Progenitor cell of endocrine pancreas (in vitro differentiated cells): ENCODE measurements at places on chromosomes 12 and 14.
A peak's percentile ranks its signal among the peaks of the same experiment; 100 is the strongest.

DNA sequence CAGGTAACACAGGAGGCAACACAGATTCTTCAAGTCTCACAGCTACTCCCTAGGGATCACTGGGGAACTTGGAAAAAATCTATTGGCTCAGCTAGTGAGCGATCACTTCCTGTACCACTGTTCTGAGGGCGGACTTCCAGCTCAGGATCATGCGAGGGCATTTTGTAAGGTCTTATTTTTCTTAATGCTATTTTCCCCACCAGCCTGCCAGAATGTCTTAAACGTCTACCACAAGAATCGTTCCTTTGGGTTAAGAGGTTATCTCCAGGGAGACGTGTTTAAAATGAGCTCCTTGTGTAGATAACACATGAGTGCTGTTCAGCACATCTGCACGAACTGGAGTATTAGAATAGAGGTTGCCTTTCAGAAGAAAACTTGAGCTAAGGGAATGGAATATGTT is 162.6 kb downstream of the ETNK1 start:
- DNase-seq, result no peak

DNA sequence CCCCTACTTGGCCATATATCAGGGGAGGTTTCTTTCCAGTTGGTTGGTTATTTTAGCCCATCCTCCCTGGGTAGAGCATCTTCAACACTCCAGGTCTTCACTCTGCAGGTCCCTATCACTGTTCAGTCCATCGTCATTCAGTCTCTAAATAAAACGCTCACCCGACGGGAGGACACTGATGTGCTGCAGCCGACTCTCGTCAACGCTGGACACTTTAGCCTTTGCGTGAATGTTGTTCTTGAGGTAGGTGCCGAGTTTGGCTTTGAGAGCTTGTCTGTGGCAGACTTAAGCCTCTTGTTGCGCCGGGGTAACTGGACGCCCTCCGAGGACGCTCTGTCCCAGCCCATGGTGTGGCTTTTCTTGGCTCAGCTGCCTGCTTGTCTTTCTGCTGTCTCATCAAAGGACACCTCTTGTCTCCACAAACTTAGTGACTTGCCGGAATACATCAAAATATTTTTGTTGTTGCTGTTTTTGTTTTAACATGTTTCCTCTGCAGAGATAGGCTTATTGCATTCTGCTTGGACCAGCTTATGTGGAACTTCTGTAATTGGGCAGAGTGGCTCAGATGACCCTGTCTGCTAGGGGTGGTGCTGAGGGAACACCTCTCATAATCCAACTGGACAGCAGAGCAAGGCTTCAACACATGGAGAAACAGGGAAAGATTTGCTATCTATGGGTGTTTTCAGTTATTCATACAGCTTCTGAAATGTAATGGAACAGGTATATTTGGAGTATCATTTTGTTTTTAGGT is 26.5 kb downstream of the TCTN1 start:
- no peak for DNase-seq

DNA sequence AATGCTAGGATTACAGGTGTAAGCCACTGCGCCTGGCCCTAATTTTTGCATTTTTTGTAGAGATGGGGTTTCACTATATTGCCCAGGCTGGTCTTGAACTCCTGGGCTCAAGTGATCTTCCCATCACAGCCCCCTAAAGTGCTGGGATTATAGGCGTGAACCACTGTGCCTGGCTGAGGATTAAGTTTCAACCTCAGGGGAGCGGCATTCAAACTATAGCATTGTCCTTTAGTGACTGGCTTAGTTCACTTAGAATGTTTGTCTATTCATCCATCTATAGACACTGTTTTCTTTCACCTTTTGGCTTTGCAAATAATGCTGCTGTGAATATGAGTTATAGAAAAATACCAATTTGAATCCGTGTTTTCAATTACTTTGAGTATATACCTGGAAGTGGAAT is 25.2 kb downstream of the PTPN11 start:
- DNase-seq, result no peak

GRCh38 chr12:54232790-54233189 is 44.0 kb upstream of the SMUG1 start:
- no peak for DNase-seq

DNA sequence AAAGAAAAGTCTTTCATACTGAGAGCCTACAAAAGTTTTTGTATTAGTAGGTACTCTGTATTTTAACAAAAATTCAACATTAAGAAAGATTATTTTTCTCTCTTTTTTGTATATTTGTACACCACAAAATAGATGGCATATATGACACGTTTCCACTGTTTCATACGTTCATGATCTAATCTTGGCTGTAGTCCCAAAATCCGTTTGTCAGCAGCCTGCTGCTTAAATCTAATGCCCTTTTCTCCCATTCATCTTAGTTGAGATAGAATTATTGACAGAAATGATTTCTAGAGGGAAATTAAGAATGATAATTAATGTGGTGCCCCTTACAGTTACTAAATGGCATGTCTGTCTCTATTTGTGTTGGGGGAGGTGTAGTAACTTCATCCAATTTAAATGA is 140.7 kb upstream of the NOVA1 start:
- no peak for DNase-seq

DNA sequence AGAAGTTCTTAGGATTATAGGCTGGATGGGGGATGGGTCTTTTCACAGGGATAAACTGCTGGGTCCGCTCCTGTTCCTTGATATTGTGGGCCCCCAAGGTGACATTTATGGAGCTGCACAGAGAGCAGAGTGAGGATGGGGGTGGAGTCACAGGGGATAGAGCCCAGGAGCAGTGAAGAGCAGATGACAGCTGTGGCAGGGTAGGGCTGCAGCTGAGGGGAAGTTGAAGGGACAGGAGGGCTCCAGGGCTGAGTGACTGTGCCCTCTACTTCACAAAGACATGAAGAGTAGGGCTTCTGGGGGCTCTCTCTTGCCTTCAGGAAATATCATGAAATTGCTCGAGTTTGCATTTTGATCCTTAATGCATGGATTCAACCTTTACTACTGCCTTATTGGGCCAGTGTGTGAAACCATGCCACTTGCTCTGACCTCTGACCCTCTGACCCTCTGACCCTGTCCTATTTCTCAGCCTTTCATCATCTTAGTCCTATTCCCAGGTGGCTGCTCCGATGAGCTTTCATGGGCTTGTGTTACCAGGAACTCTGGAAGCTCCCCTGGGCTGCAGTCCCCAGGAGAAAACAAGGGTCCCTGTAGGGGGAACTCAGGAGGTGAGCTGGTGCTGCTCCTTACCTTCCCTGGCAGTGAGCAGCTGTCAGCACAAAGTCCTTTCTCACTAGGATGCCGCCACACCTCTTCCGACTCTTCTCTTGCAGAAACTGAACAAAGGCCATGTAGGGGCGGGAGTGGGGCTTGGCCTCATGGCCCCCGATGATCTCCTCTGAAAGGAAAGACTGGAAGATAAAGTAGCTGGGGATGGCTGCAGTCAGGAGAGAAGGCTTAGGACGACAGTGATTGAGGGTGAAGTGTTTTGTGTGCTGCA is 1.6 kb downstream of the GZMH start:
- no peak for DNase-seq

DNA sequence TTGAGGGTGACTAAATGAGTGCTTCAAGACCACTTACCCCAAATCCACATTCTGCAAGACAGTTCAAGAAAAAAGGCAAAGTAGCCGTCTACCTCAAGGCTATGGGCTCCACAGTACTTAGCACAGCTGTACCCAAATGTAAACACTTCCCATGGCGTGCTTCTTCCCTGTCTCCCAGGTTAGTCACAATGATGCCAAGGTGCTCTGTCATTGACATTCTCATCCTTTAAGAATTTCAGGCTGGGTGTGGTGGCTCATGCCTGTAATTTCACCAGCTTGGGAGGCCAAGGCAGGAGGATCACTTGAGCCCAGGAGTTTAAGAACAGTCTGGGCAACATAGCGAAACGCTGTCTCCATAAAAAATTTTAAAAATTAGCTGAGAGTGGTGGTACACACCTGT is 51.2 kb upstream of the CERS5 start:
- no peak for DNase-seq

DNA sequence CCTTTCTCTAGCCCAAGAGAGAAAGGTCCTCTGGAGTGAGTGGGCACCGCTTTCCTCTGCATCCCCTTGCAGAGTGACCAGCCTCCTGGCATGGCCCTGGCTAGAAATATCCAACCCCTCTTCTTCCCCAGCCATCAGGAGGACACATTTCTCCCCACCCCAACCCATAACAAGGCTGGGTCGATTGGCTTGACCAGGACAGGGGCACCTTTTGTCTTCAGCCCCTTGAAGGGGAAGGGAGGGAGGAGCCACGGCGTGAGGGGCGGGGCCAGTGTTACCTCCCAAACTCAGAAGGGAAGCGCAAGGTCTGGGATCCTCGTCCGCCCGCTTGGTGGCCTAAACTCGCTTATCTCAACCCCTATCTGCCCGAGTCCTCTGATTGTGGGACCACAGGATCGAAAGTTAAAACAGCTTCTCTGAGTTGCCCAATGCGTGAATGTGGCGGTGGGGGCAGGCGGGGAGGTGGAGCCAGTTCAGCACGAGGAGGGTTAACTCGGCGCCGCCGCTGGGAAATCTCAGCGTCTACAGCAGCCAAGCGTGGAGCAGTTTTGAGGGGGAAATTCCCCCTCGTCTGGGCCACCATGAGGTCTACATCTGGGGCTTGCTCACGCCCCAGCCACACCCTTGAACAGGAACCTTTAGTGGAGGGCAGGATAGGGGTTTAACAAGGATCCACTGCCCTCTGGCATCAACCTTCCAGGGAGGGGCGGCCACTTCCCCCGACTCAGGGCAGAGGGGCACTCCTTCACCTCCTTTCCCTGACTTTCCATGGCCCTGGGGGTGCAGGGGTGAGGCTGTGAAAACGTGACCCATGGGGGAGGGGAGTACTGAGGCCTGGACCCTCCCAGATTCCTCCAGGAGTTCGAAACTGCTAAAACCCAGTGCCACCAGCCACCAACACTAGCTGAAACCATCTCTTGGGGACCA is 795 bp downstream of the STAT6 start:
- peak; percentile 42 for DNase-seq

GRCh38 chr12:124389138-124389724 is 94.3 kb downstream of the RFLNA start:
- peak; percentile 22 for DNase-seq

- DNase-seq, result no peak
Observed at GRCh38 chr12:10205220-10205807, 7.4 kb upstream of the GABARAPL1 start.

DNA sequence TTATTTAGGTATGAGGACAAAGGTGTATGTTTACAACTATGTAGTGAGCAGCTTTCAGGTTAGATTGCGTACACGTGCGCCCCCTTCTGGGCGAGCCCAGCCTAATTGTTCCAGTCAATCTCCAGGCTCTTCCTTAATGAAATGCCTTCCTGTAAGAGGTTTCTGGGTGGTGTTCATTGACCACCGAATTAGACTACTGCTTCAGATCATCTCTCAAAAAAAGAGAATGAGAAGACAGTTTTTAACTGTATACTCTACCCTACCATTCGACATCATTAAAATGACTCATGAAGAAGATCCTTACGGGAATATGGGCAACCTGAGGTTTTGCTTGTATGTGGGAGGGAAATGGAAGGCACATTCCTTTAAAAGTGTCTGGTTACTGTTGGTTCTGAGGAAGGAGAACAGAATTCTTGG is 2.1 kb downstream of the LUM start:
- DNase-seq, result peak; percentile 48

DNA sequence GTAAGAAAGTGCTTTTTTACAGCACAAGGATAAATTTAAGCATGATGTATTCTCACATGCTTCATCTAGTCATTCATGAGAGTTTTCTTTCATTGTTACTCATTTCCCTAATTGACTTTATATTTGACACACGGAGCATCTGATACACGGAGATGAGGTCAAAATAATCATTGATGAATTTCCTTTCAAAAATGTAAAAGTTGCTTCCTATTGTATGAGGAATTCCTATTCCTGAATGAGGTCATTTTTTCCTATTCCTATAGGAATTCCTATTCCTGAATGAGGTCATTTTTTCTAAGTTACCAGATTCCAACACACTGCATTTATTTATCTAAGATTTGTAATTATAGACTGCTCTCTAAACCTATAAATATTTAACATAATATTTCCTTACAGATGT is 316.7 kb upstream of the KITLG start:
- DNase-seq, result no peak

- DNase-seq, result no peak
Observed at GRCh38 chr12:14403711-14404196, 38.3 kb downstream of the ATF7IP start.

DNA sequence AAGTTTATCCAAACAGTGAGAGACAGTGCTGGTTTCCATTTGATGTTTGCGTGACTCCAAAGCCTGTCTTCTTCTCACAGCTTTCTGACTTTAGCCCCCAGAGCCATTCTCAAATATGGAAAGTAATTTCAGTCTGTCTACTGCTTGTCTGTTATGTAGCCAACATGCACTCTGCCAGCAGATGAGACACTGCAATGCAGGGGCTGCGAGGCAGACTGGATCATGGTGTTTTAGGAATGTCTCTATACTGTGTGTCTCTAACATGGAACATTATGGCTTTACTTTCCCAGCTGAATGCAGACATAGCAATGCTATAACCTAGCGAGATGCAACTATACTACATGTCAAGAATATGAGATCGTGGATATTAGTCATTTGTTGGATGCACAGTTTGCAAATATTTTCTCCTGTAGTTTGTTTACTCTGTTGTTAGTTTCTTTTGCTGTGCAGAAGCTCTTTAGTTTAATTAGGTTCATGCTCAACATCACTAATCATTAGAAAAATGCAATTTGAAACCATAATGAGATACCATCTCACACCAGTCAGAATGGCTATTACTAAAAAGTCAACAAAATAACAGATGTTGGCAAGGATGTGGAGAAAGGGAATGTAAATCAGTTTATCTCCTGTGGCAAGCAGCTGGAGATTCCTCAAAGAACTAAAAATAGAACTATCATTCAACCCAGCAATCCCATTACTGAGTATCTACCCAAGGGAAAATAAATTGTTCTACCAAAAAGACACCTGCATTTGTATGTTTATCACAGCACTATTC is 235.8 kb upstream of the TMTC1 start:
- DNase-seq, result no peak

GRCh38 chr12:7787574-7788293 is 1.5 kb upstream of the NANOG start:
- DNase-seq, result no peak

DNA sequence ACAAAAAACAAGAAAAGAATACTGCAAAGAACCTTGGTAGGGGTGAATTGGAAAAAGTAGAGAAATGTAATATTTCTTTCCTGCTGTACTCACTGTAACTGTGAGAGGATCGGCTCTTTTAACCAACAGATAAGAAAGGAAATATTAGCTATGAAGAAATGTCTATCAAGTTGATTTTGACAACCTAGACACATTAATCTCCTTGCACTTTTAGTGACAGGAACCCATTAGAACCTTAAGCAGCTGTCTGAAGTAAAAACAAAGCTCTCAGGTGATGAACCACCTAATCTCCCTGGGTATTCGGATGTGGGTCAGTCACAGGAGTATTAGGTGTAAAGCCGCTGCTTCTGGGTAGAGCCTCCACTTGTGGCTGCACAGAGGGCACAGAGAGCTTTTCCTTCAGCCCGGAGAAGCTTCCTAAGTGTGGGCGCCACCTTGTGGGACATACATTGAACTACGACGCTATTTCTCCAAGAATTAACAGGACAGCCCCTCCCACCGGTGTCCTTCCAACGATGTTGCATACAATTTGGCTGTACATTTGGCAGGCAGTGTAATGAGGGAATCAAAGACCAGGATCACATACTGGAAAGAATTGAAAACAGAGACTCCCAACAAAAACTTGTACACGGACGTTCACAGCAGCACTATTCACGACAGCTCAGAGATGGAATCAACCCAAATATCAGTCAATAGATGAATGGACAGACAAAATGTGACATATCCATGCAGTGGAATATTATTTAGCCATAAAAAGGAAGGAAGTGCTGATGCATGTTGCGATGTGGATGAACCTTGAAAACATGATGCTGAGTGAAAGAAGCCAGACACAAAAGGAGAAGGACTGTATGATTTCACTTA is 28.9 kb upstream of the MAPKAPK5 start:
- peak; percentile 35 for DNase-seq

- no peak for DNase-seq
Observed at GRCh38 chr12:124829008-124829707, 34.5 kb downstream of the SCARB1 start.
